ENCODE measurements at places on chromosomes 5 and 9. TPM values are rescaled to one million over a fixed set of nuclear protein-coding genes. Genes with fewer than 3 reads are reported as not detected.

- DNase-seq: no peak
Observed at GRCh38 chr9:117334101-117334500, 80.8 kb downstream of the ASTN2 start.

GRCh38 chr5:59893429-59894227 lies at the start of gene PDE4D:
TSS of gene PDE4D (minus strand) at chr5:59893726.
- no peak for DNase-seq

DNA sequence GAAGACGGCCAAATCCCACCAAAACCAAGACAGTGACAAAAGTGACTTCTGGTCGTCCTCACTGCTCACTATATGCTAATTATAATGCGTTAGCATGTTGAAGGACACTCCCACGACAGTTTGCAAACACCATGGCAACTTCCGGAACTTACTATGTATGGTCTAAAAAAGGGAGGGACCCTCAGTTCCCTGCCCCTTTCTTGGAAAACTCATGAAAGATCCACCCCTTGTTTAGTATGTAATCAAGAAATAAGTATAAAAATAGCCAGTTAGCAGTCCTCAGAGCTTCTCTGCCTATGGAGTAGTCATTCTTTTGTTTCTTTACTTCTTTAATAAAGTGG lies 9.5 kb downstream of the FCN2 start:
- DNase-seq: no peak

GRCh38 chr5:34580983-34581382 lies 75.1 kb upstream of the RAI14 start:
- no peak for DNase-seq

DNA sequence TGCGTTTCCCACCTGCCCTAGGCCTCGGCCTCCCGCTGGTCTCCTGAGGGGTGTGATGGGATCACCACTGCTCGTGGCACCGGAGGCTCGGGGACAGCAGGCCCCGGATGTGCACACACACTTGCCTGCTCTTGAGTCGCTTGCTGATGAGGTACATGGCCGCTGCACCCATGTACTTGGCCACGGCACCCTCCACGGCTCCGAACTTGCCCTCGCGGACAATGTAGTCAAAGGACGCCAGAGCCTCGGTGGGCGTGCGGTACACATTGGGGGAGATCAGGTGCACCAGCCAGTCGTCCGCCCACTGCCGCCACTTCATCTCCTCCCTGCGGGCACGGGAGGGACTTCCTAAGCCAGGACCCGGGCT lies 4.7 kb downstream of the PTGES2 start:
- no peak for DNase-seq

GRCh38 chr5:111945535-111945934 lies 188.5 kb upstream of the NREP start:
- no peak for DNase-seq

GRCh38 chr5:135206862-135207261 lies 172.8 kb upstream of the PITX1 start:
- no peak for DNase-seq

DNA sequence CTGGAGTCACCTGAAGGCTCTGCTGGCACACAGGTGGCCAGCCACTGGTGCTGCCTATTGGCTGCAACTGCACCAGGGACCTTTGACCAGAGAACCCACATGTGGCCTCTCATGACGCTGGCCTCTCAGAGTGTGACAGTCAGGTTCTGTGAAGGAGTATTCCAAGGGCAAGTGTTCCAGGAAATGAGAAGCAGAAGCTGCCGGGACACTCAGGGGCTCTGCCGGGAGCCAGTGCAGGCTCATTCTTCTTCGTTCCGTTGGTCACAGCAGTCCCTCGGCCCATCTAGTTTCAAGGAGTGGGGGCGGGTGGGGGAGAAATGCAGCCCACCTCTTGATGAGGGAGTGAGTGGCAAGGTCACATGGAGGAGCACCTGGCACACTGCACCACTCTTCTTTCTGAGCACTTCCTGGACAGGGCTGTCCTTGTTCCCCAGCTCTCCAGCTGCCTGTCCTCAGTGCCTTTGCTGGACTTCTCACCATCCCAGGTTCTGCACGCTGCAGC lies 237.5 kb downstream of the GADD45G start:
- no peak for DNase-seq

Gene FAM219A
- 10.7 TPM for total RNA-seq

All from T-cell (primary cell).